Upper lobe of left lung (tissue), 6 donors: ENCODE measurements at places on chromosomes 2 and 18.

GRCh38 chr2:202152104-202152715 is 79.2 kb downstream of the KIAA2012 start:
- DNase-seq: no peak

GRCh38 chr2:171522052-171522787 is at the start of gene CYBRD1:
TSS of gene CYBRD1 (plus strand) at chr2:171522474. CDS start at chr2:171522546, 72 bp downstream.
- peak; percentile 87 for DNase-seq

DNA sequence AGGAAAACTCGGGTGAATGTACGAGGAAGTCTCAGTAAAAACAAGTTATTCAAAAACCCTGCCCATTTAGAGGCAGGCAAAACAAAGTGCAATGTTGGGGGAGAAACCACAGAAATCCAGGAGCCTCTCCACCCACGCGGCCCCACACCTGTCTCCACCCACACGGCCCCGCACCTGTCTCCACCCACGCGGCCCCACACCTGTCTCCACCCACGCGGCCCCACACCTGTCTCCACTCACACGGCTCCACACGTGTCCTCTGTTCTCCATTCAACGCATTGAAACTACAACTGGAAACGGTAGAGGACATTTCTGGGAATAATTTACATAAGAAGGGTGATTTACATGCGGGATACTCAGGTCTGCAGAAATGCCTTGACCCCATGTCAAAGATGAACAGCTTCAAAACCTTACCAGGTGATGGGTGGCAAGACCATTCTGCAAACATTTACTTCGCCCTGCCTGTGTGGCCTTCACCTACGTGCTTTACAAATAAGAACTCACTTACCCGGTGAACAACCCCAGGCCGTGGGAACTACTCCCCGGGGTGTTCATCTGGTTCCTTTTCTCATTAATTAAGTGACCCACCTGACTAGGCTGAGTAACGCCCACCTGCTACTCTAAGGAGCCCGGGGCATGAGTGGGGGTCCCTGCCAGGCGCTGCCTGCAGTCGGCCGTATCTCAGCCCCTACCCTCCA is 100.4 kb downstream of the EIPR1 start:
- peak; percentile 51 for DNase-seq

DNA sequence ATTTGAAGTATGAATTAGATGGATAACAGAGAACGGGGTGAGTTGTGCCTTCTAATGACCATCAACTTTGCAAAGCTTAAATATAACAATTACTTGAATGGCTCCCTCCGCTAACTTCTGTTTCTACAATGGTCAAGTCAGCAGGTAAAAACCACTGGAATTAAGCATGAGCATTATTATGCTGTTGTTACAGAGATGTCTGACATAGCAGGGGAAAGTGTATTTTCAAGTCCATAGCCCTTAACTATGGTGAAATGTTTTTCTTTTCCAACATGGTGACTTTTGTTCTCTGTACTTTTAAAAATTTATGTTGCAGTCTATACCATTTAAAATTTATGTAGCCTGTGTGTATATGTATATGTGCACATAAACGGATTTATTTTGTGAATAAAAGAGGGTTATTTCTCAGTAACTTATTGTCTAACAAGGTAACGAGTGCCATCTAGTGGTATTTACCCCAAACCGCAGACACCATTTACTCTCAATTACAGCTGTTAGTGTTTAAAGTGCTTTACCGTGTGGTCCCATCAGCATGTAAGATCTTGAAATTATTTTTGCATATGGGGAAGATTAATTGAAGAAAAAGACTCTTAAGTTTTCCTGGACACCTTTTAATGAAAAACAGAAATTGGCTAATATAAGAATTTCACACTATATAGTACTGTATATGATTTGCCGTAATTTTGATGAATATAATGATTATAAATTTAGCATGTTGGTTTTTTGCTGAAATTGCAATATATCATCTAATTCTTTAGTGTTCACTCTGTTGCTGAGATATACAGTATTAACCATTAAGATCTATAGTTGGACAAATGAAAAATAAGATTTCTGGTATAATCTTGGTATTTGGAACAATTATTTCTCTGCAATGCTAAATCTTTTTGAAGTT is 78.2 kb downstream of the UBE2E3 start:
- DNase-seq: no peak

DNA sequence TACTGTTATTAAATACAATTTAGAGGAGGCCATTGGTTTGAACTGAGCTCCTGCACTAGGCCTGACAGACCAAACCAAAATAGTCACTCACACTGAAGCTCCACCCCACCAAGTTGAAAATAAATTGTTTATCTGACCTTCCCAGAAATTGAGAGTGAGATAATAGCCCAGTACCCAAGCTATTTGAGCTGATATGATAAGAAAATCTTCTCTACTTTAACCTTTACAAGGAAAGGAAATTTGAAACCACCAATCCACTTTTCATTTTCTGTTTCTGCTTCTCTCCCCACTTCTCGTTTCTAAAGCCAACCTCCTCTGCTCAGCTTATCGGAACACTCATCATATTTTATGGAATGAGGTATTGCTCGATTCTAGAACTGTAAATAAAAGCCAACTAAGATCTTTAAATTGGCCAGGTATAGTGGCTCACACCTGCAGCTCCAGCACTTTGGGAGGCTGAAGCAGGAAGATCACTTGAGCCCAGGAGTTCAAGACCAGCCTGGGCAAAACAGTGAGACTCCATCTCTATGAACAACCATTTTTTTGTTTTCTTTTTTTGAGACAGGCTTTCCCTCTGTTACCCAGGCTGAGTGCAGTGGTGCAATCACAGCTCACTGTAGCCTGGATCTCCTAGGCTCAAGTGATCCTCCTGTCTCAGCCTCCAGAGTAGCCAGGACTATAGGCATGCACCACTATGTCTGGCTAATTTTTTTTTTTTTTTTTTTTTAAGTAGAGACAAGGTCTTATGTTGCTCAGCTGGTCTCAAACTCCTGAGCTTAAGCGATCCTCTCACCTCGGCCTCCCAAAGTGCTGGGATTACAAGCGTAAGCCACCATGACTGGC is 13.3 kb upstream of the GALM start:
- no peak for DNase-seq

- DNase-seq: no peak
Observed at GRCh38 chr2:195706161-195706900, 49.3 kb downstream of the SLC39A10 start.

DNA sequence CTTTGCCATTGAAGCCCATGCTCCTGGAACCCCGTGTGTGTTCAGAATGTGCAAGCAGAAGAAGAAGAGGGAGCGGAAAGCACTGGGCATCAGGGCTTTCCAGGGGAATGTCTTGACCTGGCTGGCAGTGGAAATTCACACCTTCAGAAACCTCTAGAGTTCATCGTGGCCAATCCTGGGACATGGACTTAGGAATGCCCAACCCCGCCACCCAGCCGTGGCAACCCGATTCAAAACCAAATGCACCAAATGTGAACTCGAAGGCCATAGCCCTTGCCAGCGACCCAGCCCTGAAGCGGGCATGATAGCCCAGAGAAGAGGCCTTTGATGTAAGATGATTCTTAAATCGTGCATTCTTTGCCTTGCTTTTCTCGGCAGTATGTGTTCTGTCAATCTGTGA is 69.4 kb downstream of the ADI1 start:
- no peak for DNase-seq

- DNase-seq: no peak
Observed at GRCh38 chr2:196748123-196748522, 51.4 kb downstream of the GTF3C3 start.

DNA sequence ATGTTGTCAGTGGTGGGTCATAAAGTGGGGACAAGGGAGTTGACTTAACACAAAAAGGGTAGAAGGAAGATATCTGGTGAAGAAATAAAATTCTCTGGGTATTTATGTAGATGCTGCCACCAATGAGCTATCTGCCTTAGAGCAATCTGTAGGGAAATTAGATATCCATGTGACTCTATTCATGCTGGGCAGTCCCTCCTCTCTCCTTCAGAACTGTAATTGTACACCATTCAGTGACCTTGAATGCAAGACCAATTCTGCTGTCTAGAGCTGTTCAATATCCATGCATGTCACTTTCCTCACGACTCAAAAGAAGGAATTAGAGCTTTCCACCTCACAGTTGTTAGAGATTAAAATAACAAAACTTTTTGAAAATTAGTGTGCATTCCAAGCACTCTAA is 28.6 kb upstream of the TDRD15 start:
- no peak for DNase-seq

DNA sequence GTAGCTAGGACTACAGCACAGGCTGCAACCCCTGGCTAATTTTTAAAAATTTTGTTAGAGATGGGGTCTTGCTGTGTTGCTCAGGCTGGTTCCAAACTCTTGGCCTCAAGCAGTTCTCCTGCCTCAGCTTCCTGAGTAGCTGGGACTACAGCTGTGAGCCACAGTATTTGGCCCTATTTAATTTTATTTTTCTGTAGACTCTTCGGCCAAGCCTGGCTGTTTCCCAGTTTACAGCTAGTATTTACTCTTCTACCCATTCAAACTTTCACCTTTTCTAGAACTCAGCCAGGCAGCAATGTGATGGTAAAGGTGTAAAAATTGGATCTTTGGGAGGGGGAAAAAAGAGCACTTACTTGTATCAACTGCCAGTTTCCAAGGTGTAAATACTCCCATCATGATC is 35.3 kb downstream of the SH3RF3 start:
- DNase-seq: no peak

GRCh38 chr18:64127172-64127571 is 21.7 kb downstream of the LINC00305 start:
- no peak for DNase-seq

DNA sequence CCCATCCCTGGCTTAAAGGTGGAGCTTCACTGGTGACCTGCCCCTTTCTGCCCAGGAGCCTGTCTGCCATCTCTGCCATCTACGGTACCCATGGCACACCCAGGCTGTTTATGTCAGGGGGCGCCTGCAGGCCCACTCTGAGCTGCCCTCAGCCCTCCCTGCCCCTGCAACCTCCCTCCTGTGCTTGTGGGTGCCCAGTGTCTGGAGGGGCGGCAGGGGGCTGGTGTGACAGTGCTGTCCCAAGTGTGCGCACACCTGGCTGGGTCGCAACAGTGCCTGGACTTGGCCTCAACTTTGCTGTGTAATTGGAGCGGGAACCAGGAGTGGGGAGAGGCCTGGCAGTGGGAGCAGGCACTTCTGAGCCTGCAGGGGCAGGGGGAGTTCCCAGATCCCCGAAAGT is 102.4 kb downstream of the ALMS1 start:
- no peak for DNase-seq
